ENCODE measurements at places on chromosomes 1 and 21.

DNA sequence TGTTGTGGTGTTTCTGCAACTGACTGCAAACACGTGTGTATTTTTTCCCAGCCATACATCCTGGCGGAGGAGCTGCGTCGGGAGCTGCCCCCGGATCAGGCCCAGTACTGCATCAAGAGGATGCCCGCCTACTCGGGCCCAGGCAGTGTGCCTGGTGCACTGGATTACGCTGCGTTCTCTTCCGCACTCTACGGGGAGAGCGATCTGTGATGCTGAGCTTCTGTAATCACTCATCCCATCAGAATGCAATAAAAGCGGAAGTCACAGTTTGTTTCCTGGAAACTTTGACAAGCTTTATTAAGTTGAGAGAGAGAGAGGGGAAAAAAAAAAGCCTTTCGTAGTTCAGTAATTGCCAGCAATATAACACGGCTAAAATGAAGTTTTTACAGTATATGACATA, 32.7 kb upstream of the MTR start:
- DNase-seq, result no peak

- no peak for DNase-seq
Measured at GRCh38 chr1:178819123-178819522, 51.8 kb downstream of the ANGPTL1 start.

GRCh38 chr1:213274140-213274539, 223.1 kb downstream of the RPS6KC1 start:
- no peak for DNase-seq

GRCh38 chr1:16249596-16250241, 12.7 kb upstream of the CPLANE2 start:
- no peak for DNase-seq

- DNase-seq, result no peak
Measured at GRCh38 chr1:212447478-212447877, 14.8 kb downstream of the NENF start.

DNA sequence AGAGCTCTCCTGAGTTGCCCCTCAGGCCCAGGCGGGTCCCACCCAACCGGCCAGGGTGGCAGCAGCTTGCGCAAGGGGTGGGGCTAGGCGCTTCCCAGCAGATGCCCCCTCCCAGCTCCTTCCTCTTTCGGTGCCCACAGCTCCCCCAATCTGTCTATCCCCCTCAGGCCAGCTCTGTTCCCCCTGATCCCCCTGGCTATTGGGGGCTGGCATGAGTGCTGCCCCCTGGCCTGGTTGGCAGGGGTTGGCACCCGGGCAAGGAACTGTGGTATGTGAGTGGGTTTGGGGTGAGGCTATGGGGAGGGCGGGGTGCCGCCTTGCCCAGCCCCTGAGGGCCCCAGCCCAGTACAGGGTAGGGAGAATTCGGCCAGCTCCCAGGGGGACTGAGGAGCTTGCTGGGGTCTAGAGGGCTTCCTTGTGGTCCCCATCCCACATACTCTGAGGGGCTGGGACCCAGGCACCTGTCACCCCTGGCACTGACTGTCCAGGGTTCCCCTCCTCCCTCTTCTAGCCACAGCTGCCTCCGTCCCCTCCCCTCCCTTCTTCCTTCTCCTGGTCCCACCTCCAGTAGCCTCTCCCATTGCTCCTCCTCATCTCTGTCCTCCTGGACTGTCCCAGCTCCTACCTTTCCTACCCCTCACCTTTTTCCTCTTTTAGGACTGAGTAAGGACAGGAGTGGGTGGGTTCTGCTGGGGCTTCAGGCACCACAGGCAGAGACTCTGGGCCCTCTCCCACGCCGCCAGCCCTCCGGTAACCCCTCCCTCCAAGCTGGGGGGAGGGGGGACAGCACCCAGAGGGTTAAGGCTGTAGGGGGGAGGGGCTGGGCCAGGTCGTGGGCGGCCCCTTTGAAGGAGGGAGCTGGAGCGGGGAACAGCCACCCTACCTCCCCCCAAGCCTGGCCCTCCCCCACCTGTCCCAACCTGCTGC, 5.7 kb downstream of the ZBTB7B start:
- no peak for DNase-seq

DNA sequence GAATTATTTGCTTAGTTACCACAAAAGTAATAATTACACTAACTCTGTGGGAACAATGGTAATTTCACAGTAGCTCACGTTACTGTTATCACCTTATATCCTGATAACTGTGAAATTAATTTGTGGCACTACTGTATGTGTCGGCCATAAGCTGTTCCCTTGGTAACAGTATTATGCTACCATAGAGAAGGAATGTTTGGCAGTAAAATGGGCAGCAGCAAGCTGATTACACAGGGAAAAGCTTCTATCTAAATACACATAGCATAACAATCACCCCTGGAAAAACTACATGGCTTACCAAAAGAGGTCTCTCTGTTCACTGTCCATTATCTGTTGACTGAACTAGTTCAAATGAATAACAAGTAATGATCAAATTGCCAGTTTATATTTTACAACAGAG, 124.1 kb downstream of the DPYD start:
- no peak for DNase-seq

- DNase-seq, result no peak
Measured at GRCh38 chr1:152725261-152725660, 17.3 kb downstream of the LCE4A start.

DNA sequence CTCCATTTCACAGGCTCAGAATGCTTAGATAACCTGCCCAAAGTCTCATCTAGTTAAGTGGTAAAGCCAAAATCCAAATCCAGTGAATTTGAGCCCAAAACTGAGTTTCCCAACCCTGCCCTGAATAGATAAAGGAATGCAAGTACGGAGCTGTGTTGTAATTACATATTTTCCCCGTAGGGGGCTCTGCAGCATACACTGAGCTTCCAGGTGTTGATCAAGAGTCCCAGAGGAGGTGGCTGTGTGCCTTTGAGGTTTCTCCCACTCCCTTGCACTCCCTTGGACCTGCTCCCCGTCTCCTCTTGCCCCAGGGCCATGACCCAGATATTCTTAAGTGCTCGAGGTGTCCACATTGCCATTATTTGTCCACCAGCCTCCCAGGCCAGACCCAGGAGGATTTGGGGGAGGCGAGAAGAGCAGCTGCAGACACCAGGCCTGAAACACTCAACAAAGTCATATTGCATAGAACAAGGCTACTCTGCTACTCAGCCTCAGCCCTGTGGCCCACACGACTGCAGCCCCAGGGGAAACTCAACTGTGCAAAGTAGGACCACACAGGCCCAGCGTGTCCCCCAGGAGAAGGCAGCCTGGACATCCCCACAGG, 18.4 kb upstream of the LY9 start:
- DNase-seq, result no peak

GRCh38 chr1:227785805-227786671, 29.4 kb upstream of the PRSS38 start:
- DNase-seq, result no peak

- no peak for DNase-seq
Measured at GRCh38 chr1:227948493-227949260, 945 bp upstream of the WNT9A start.

DNA sequence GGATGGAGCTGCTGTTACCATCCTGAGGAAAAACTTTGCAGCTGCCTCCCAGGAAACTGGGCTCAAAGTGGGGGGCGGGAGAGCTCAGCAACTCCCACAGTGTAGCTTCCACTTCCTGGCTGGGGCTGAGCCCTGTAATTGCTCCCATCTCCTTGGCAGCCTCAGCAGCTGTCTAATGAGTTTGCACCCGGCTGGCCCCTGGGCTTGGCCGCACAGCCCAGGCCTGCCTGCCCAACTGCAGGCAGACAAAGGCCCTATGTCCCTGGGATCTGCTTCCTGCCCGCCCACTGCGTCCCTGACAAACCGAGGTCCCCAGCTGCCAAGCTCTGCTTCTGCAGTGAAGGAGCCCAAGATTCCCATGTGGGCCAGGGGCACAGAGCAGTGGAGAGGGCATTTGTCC, 30.1 kb downstream of the EDN2 start:
- no peak for DNase-seq

DNA sequence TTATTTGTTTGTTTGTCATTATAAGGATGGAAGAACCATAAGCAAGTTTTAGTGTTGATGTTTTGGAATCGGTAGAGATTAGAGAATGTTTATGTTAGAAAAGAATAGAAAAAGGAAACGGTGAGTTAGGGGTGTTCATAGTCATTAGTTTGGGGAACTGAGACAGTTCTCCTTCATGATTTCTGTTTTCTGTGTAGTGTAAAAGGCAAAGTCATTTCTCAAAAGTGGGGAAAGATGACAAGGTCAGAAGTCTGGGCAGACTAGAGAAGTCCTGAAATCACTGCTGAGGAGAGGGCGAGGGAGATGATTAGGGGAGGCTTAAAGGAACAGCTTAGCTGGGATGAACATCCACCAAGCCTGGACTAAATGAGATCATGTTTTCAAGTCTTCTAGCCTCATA, 498.9 kb downstream of the TTLL7 start:
- peak; percentile 51 for DNase-seq

DNA sequence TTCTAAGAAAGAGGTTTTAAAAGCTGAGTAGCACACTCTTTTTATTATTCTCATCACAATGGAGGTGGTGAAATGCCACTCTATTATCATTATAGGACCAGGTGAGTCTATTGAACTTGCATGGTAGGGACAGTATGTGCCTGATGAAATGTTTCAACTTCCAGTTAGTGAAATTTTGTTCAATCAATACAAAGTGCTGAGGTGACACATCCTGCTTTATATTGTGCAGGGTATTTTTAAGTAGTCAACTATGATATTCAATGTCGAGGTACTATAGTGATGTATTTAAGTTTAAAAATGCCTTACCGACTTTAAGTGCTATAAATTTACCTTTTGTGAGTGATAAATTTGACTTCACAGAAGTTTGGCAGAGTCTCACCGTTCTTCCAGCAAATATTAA, 284.7 kb upstream of the BRINP3 start:
- DNase-seq, result no peak

DNA sequence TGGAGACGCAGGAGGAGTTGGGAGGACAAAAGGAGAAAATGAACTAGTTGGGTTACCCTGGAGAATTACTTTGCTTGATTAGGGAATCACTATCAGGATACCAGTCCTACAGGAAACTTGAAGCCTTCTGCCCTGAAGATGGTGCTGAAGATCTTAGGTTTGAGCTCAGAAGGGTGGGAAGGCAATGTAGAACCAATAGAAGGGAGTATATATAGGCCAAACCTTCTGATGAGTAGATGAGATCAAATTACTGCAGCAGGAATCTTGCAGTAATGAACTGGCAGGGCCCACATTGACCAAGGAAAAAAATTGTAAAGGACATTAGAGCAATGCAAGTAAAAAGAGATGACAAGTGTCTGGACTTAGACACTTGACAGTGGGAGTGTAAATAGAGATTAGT, 116.3 kb upstream of the CACYBP start:
- no peak for DNase-seq

DNA sequence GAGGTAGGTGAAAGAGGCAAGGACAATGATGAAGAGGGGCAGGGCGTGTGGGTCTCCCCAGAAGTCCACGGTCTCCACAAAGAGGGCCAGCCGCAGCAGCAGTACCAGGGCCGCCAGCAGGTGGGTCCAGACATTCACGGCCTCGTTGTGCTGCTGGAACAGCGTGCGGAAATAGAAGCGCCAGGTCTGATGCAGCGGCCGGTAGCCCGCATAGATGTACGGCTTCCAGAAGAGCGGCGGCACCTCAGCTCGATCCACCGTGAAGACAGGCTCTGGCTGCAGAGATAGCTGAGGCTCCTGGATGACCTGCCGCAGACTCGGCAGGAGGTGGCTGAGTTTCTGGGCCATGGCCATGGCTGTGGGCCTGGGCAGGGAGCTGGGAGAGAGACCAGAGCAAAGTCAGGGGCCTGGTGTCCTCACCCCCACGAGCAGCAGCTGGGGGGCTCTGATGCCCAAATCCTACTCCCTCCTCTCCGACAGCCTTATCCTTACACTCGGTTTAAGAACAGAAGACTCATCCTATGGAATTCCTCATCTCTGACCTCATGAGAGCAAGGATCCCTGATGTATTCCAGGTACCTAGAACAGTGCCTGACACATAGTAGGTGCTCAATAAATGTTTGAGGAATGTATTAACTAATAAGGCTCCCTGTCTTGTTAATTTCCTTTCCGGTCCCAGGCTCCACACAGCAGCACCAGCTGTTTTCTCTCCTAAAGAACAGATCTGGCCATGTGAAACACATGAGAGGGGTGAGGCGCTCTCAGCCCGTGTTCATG, 4.4 kb upstream of the AUNIP start:
- no peak for DNase-seq

GRCh38 chr1:52127181-52128180, 14.4 kb upstream of the ZFYVE9 start:
- no peak for DNase-seq

GRCh38 chr1:41898191-41898713, 20.5 kb downstream of the HIVEP3 start:
- no peak for DNase-seq

DNA sequence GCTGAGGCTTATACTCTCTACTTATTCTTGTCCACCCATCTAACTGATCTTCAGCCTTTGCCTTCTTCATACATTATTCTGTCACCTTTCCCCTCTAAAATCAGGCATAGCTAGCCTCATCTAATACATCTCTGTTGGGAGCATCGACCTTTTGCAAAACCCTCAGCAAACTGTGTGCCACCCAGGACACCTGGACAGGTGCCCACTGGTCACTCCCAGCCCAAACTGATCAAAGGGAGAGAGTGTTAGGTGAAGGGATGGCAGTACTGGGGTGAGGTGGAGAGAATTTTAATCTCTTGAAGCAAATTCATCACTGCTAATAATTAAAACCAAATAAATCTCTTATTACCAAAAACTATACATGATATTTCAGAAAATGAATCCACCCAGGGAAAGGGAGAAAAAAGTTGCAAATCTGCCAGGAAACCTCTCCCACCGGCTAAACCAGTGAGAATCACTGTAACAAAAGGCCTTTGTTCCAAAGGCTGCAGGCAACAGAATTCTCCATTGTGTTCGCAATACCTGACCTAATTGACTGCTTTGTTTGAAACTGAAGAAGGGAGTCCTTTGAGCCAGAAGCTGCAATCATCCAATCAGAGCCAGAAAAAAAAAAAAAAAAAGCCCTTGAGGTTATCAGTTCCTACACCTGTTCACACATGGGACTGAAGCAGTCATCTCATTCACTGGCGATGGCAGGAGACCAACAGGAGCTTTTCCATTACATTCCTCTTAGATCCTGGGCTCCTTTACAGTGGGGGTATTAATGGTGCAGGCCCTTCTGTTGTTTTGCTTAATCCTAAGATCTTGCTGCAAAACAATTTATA, 172.6 kb downstream of the APP start:
- no peak for DNase-seq

DNA sequence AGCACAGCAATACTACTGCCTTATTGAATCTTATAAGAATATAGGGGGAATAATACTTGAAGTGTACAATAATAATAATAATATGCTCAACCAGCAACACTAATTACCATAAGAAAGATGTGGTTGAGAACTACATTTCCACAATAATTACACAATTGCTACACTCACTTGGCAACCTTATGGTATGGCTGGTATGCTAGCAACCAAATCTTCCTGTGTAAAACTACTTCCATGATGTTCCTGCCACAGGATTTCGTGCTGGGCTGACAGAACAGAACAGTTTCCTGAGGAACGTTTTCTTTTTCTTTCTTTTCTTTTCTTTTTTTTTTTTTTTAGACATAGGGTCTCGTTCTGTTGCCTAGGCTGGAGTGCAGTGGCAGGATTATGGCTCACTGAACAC, 50.6 kb downstream of the KIF26B start:
- no peak for DNase-seq

Measured in GM12864 (cell line).